ENCODE measurements at places on chromosomes 6 and 20.
A peak's percentile ranks its signal among the peaks of the same experiment; 100 is the strongest.

GRCh38 chr20:43934833-43935232 is 20.2 kb downstream of the TOX2 start:
- DNase-seq, result no peak

DNA sequence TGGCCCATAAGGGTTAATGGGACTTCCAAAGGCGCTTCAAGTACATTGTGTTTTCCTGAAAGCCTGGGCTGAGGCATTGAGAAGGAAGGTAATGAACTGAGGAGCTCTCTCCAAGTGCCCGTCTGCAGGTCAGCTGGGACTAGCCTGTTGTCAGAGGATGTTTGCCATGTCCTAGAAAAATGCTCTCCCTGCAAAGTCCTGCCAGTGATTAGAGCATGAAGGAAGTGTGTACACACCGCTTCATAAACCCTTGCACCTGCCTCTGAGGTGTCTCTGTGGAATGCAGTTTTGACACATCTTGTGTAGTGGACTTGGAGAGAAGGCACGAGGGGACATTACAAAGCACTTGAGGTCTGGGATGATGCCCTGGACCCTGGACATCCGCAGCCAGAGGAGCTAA is 506.7 kb downstream of the KIF16B start:
- DNase-seq, result no peak

DNA sequence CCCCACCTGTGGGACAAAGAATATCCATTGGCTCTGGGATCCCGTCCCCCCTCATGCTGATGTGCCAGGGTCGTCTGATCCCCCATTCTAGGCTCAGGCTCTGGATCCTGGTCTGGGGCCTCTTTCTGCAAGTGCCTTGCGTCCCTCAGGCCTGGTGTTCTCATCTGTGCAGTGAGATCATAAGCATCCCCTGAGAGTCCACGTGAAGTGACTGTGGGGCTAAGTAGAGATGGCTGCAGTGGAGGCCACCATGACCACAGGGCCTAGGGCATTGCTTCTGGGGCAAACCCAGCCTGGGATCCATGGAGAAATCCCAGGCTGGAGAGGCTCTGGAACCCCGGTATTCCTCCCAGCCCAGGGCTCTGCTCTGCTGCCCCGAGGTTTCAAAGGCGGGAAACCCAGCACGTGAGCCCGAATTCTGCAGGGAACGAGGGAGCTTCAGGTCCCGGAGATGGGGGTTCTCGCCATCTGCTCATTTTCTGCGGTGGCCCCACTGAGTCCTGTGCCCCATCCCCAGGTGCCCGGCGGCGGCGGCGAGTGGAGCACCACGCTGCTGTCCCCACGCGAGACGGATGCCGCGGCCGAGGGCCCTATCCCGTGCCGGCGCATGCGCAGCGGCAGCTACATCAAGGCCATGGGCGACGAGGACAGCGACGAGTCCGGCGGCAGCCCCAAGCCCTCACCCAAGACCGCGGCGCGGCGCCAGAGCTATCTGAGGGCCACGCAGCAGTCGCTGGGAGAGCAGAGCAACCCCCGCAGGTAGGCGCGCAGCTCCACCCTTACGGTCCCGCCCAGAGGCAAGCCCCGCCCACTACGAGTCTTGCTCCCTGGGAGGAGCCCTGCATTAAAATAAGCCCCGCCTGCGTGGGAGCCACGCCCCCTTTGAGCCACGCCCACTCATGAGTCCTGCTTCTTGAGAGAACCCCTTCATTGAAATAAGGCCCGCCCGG is 105.5 kb upstream of the MYL9 start:
- peak; percentile 66 for DNase-seq

GRCh38 chr20:3383878-3384495 is 23.5 kb downstream of the DNAAF9 start:
- no peak for DNase-seq

- no peak for DNase-seq
These were observed 30.6 kb downstream of the PTCHD4 start for GRCh38 chr6:48080227-48081009.

GRCh38 chr6:34032856-34033255 is 113.0 kb downstream of the GRM4 start:
- no peak for DNase-seq

DNA sequence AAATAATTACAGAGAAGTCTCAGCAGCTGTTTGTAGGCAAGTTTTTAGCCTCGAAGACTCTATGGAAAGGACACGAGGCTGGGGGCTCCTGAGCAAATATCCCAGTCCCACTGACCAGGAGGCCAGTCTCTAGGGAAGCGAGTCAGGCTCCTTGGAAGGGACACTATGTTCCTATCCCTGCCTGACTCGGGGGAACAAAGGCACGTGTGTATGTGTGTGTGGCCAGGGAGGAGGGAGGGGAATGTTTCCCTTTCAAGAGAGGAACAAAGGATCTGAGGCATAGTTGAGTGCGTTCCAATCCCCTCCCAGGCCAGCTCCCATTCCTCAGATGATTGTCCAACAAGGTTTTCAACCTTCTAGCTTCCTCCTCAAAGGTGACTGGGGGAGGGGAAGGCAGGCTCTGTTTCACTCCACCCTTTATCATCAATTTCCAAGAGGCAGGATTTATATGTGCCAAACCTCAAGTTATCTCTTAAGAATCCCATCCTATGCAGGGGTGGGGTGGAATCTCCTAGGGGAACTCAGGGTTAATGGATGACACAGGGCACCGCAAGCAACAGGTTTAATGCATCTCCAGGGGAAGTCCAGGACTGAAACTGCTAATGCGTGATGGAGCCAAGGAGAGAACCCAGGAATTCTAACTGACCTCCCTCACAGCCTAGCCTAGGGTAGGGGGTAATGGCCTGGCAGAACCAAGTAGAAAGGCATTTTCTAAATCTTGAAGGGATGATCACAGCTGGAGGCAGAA is 9.9 kb downstream of the BCL2L1 start:
- DNase-seq, result no peak

DNA sequence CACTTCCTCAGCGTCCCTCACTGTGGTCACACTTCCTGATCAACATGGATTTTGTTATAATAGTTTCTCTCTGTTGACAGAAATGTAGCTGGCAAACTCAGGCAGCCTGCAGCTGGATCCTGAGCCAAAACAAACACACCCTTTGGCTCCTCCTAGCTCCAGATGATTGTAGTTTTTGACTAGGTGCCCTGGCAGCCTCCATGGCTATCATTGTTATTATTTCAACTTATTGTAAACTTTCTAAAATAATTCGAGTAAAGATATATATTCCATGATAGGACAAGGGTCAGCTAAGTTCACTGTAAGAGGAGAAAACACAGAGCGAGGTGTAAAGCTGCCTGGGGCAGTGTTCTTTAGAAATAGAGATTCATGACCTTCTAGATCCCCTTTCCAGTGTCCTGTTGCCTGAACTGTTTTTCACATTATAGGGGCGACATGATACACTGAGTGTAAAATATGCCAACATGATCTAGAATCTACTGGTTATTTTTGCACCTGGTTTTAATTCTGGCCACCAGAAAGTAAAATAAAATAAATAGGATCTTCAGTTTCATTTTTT is 98.2 kb upstream of the HDGFL1 start:
- no peak for DNase-seq
